ENCODE measurements at places on chromosomes 2 and 18.

GRCh38 chr18:13379062-13379865 lies 160.7 kb downstream of the LDLRAD4 start:
- DNase-seq, result no peak

- DNase-seq, result no peak
These were observed 110.2 kb upstream of the ITGB6 start for GRCh38 chr2:160310118-160310828.

GRCh38 chr18:54382733-54383252 lies 25.1 kb downstream of the C18orf54 start:
- no peak for DNase-seq

- DNase-seq, result no peak
These were observed 488 bp upstream of the RHOB start for GRCh38 chr2:20446255-20446916.

GRCh38 chr2:235713189-235713588 lies 219.3 kb downstream of the AGAP1 start:
- no peak for DNase-seq

DNA sequence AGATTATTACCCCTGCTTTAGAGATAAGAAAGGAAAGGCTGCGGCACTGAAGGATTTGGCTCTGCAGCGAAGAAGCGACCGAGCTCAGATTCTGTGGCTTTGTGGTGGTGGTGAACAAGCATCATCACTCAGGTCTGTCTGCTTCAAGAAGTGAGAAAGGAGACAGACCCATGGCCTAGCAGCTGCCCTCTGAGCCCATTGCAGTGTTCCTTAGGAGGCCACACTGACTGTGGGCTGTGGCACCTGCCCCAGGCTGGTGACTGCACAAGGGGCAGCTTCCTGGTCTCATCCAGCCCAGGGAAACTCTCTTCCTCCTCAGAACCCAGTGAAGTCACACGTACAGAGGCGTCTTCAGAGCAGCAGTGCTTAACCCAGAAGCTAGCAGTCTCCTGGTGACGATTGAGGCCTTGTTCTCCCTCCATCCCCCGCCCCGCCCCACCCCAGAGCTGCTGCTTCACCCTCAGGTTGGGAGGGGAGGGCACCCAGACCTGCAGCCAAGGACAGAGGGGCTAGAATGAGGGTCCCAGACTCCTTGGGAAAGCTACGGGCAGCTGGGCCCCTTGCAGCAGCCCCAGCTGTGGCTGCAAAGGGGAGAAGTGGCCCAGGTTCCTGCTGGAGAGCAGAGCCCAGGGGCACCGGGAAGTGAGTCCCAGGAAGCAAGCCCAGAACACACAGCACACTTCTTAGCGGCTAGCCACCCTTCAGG lies 22.2 kb downstream of the BIN1 start:
- DNase-seq, result no peak

GRCh38 chr2:215811003-215811402 lies 202.3 kb downstream of the MREG start:
- DNase-seq, result no peak

- DNase-seq, result no peak
These were observed 19.9 kb upstream of the TMEM18 start for GRCh38 chr2:696999-697627.

- no peak for DNase-seq
These were observed 30.1 kb downstream of the IMPA2 start for GRCh38 chr18:12011199-12011956.

DNA sequence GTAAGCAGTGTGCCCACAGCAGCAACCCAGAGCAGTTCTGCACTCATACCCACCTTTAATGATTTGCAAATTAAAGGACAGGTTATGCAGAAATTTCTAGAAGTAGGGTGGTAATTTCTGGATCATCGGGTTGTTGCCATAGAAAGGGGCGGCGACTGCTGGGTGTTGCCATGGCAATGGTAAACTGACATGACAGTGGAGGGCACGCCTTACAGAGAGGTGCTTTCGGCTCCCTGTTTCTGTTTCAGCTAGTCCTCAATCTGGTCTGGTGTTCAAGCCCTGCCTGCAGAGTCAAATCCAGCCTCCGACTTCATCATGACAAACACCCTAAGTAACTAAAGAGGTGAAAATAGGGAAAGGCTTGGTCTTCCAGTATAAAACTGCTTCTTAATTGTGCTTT lies 667.7 kb downstream of the SOCS6 start:
- no peak for DNase-seq

- no peak for DNase-seq
These were observed 285.1 kb downstream of the TNS1 start for GRCh38 chr2:217717646-217718045.

- DNase-seq, result no peak
These were observed 39.7 kb upstream of the MRPL19 start for GRCh38 chr2:75606761-75607399.

DNA sequence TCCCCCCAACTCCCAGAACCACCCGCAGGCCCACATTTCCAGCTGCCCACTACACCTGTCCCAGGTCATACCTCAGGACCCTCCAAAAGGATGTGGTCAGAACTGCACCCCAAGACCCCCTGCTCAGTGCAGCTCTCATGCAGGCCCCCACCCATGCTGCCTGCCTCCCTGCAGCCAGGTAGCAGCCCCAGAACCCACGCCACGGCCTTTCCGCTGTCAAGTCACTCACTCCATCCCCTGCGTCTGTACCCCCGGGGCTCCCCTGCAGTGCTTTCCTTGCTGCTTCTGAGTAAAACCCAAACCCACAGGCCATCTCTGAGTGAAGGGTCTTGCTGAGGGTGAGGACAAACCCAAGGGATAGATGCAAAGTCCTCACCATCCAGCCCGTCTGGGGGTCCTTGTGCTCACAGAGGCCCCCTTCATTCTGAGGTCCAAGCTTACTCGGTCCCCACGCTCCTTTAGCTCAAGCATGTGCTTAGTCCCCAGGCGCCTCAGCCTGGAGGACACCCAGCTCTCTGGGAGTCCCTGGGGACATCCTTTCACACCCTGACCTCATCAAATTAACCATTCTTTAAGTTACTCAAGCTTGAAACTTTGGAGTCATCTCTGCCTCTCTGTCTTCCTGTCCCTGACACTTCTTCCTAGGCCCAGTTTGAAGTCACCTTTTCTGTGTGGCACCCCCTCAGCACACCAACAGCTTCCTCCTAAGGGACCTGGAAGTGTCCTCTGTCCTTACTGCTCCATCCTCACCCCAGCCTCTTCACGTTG lies 130.1 kb downstream of the SMAD7 start:
- DNase-seq, result peak; percentile 36

DNA sequence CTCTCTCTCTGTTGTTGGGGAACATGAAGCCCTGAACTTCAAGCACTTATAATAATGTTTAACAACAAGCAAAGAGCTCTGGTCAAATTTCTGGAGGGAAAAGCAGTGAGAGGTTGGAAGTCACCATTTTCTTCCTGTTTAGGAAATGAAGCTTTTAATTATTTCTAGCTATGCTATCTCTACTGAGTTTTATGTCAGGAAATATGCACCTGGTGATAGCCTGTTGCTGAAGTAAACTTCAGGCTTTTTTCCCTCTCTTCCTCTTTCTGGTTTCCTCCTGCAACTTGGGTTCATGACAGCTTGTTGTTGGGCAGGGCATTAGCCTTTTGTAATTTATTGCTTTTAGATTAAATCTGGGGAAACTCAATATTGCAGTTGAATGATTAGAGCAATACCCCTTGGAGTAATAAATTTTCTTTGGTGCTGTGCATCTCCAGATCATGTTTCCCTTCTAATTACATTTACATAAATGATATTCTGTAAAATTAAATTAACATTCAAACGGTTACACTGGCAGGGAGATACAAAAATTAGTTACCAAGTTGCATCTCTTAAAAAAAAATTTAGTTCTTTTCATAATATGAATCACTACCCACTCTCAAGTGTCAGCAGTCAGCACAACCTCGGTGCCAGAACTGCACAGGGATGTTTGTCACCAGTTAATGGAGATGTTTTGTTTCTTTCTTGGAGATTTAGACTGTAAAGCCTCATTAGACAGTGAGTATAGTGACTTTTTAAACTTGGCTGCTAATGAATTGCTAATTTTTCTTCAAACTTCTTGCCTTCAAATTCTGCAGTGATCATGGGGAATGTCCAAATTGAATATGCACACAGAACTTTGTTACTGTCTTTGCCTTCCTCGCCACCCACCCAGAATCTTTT lies 466.6 kb upstream of the ETAA1 start:
- DNase-seq, result no peak

GRCh38 chr2:69089266-69089665 lies 76.3 kb downstream of the ANTXR1 start:
- DNase-seq, result no peak

DNA sequence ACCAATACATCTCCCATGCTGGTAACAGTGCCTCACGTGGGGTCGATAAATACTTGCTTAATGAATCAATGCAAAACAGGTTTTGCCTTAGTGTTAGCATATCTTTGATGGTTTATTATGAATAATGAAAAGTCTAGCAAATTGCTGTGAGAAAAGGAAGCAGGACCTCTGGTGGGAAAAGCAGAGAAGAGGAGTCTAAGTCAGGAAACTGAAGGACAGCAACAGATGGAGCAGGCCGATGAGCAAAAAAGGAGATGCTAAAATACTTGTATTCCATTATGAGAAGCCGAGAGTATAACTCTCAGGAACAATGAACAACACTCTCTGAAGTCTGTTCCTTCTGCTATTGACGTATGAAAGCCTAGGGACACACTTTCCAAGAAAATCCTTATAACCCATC lies 555.2 kb upstream of the KLHL29 start:
- DNase-seq, result no peak

GRCh38 chr2:166375736-166376487 lies at the start of gene SCN9A:
Gene SCN9A, minus strand, starts transcription at chr2:166375944. Its CDS starts 64,188 bp downstream, at chr2:166311756.
- DNase-seq, result peak; percentile 74

- no peak for DNase-seq
These were observed 91.0 kb downstream of the DGKD start for GRCh38 chr2:233445152-233445830.

DNA sequence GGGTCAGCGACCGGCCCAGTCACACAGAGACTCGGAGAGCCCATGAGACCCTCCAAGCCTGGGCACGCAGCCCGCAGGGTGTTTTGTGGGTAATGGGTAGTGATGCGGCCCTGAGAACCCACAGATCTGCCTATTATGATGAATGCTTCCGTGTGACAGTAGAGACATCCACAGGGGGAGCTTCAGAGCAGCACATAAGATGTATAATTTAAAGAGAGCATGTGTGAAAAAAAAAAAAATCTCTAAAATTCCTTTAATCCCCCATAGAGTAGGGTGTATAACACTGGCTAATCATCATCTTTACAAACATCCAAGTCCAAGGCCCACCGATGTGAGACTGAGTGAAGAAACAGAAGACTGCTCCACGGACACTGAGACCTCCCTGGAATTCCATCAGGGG lies 34.6 kb downstream of the BIN1 start:
- DNase-seq, result no peak

- DNase-seq, result no peak
These were observed 156.1 kb upstream of the RBMS1 start for GRCh38 chr2:160649698-160650097.

- no peak for DNase-seq
These were observed 50.4 kb upstream of the ASPRV1 start for GRCh38 chr2:70011786-70012185.

DNA sequence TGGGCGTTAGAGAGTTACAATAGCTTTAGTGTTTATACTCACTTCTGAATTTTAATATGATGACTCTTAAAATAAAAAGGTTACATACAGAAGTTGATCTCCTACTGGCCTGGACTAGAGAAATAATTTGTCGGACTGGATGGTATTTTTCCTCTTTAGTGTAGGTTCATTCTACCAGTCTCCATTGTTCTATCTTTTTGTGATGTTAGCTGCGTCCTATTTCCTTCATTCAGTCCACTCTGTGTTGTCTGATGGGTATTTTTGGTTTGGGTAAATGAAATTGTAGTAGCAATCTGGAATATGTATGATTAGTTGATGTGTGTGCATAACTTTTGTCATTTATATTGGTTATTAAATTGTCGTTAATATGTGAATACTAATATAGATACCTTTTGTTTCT lies 5.3 kb downstream of the DDX1 start:
- DNase-seq, result no peak

GRCh38 chr2:63850649-63851048 lies 9.0 kb downstream of the UGP2 start:
- DNase-seq, result no peak

DNA sequence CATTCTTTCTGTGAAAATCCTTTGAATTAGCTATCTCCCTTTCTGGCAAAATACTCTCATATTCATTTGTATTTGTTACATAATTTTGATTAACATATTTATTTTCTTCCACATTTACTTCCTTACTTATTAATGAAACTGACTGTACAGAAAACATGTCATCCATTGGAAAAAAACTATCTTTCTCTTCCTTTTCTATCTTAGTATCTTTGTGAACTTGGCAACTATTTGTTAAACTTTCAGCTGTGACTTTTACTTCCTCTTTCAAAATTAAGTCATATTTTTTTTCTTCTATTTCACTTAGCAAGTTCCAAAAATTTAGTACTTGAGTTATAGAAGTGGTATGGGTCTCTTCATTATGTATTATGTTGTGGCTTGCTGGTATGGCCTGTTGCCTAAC lies 2.6 kb downstream of the RAD51AP2 start:
- no peak for DNase-seq

GRCh38 chr2:229728370-229728769 lies 14.0 kb upstream of the DNER start:
- DNase-seq, result no peak

- no peak for DNase-seq
These were observed 192.1 kb upstream of the RND3 start for GRCh38 chr2:150679456-150680120.

- peak; percentile 87 for DNase-seq
These were observed 30.6 kb upstream of the TMBIM1 start for GRCh38 chr2:218322768-218323525.

GRCh38 chr18:80231616-80232015 lies 15.7 kb downstream of the PARD6G start:
- DNase-seq, result no peak

- no peak for DNase-seq
These were observed 104.8 kb downstream of the COLEC12 start for GRCh38 chr18:395456-396250.

- no peak for DNase-seq
These were observed 35.7 kb upstream of the DLX1 start for GRCh38 chr2:172049567-172050120.

GRCh38 chr2:226378753-226379705 lies 420.6 kb downstream of the IRS1 start:
- no peak for DNase-seq

- no peak for DNase-seq
These were observed 16.2 kb upstream of the GPC1 start for GRCh38 chr2:240419271-240419670.
